ENCODE measurements at places on chromosomes 7 and 10.

- DNase-seq: no peak
Measured at GRCh38 chr7:82413237-82413636, 30.3 kb downstream of the CACNA2D1 start.

DNA sequence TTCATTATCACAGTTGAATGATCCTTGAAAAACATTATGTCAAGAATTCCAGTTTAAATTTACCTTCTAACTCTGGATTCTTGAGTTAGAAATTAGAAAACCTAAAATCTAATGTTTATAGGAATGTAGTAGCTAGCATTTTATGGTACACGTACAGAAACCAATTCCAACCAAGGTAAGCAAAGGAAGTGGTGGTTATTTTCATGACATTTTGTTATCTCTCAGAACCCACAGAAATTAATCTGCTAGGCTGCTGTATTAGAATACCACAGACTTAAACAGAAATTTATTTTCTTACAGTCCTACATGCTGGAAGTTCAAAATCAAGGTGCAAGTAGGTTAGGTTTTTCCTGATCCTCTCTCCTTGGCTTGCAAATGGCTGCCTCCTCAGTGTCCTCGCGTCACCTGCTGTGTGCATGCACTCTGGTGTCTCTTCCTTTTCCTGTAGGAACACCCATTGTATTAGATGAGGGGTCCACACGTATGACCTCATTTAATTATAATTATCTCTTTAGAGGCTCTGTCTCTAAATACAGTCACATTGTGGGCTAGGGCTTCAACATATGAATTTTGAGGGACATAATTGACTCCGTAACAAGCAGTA lies 8.5 kb upstream of the CSTF2T start:
- no peak for DNase-seq

DNA sequence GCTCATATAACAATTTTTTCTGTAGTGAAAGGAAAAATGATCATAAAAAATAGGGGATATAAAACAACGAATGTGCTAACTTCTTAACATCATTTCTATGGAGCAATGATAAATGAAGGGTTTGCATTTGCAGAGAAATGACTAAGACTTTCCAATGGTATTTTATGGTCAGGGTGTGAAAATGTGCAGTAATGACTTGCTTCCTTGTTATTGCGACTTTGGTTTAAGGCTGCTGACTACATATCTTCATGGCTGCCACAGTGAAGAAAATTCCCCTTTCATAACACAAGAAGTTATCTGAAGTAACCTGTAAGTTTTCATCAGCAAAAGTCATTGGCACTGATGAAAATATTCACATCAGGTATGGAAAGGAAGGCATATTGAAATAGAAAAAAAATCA lies 166.1 kb upstream of the NRG3 start:
- DNase-seq: no peak

- DNase-seq: no peak
Measured at GRCh38 chr7:157041004-157041403, 30.5 kb upstream of the MNX1 start.

GRCh38 chr7:129210989-129211312 lies 13.9 kb upstream of the AHCYL2 start:
- no peak for DNase-seq

- DNase-seq: peak; percentile 76
Measured at GRCh38 chr7:85184599-85185423, 2.0 kb downstream of the SEMA3D start.

- DNase-seq: no peak
Measured at GRCh38 chr10:124233546-124234138, 140.2 kb upstream of the CHST15 start.

- no peak for DNase-seq
Measured at GRCh38 chr10:50582046-50582445, 41.7 kb downstream of the SGMS1 start.

DNA sequence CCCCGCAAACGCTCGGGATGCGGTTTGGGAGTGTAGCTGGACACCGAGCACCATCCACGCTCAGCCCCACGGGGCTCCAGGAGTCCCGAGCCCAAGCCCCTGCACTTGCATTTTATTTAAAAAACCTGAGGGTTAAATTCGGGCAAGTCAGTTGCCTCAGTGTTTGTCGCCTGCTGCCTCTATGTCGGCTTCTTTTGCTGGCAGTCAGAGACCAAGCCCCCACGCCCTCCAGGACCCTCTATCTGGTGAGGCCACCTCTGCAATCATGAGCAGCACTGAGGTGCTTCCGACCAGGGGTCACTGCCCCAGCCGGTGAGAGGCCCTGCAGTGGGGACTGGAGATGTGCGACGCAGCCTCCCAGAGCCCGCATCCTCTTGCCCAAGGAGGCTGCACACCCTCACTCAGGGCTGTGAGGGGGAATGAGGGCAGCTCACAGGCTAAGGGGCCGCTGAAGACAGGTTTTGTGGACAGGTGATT lies 13.3 kb upstream of the ZNF273 start:
- DNase-seq: no peak

DNA sequence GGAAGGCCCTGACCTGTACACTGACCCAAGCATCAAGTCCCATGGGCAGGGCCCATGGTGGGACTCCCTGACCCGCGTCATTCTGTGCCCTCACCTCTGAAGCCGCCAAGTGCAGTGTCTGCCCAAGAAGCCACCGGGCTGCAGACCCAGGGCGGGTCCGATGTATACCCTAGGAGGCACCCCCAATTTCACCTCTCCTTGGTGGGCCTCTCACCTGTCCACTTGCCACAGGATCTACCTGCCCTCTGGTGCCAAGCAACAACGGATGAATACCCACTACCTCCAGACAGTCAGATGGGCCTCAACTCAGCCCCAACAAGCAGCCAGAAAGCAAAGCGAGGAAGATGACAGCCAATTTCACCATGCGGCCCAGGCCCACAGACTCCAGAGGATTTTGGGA lies 92.6 kb downstream of the CTBP2 start:
- no peak for DNase-seq

DNA sequence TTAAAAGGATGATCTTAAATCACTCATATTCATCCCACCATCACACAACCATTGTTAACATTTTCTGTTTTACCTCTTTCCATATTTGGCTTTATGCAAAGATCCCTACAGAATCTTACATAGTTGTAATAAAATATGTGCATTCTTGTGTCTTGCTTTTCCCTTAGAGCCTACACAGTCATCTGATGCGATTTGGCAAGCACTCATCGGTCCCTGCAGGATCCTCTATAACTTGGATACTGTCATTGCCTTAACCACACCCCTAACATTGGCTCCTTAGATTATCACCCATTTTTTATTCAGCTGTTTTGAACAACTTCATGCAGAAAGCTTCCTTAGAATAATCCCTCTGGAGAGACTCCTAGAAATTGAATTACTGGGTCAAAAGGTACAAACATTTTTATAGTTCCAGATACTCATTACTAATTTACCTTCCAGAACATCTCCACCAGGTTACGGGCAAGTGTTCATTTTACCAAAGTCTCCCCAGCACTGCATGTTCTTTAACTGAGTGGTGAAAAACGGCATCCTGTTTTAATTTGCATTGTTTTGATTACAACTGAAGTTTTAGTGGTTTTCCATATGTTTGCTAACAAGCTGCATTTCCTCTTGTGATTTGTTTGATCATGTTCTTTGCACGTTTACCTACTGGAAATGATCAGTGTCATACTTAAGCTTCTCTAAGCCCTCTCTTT lies 268.3 kb downstream of the GRID1 start:
- DNase-seq: no peak

- DNase-seq: peak; percentile 47
Measured at GRCh38 chr10:82674036-82674435, 799.0 kb downstream of the NRG3 start.

DNA sequence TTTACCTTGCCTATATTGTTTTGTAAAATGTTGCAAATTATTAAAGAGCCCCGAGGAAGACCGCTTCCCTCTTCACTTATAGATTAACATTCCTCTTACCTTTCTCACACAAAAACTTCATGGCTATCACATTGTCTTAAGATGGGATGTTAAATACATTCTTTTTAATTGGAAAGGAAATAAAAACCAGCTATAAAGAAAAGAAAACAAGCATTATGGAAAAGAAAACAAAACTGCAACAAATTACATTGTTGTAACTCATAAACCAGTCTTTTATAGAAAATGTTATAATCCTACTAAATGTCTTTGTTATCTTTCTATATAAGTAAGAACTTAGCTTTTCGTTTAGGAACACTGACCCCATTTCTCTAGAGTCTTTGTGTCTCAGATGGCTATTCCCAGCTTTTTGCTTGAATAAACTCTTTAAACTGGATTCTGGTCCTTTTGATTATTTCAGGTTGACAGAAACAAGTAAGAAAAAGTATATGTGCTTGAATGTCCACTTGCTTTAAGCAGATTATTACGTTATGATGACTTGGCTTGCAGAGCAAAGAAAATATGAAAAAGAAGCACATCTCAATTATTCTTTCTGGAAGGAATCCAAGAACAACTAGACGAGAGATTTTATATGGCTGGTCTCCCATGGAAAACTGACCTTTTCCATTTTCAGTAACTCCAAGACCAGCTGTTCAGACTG lies 128.2 kb downstream of the AKR1D1 start:
- peak; percentile 1 for DNase-seq

DNA sequence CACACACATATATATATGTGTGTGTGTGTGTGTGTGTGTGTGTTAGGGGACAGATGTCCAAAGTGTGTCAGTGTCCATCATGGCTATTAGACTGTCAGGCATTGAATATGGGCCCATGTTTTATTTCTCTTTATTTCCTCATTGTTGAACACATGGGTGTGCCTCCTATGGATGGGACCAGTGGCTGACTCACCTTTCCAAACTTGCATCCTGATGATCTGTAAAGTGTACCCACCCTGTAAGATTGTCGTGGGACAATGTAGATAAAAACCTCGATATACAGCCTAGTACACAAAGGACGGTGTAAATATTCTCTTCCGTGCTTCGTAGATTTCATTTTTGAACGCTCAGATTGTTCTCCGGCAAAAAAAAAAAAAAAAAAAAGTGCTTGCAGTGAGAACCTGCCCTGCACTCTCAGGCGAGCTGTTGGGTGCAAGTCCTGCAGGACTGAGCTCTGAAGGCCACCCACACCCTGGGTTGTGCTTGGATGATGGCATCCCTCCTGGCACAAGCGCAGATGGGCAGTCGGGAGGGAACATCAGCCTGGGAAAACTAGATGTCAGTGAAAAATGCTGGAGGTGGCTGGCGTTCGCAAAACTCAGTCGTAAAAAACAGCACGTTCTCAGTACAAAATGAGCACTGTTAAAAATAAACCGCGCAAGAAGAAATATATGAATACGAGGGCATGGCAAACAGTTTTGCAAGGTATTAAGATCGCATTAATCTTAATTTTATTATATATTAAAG lies 166.9 kb downstream of the CUX1 start:
- no peak for DNase-seq
